Suprapubic skin (tissue), 4 donors: ENCODE measurements at places on chromosomes 2 and 18.

DNA sequence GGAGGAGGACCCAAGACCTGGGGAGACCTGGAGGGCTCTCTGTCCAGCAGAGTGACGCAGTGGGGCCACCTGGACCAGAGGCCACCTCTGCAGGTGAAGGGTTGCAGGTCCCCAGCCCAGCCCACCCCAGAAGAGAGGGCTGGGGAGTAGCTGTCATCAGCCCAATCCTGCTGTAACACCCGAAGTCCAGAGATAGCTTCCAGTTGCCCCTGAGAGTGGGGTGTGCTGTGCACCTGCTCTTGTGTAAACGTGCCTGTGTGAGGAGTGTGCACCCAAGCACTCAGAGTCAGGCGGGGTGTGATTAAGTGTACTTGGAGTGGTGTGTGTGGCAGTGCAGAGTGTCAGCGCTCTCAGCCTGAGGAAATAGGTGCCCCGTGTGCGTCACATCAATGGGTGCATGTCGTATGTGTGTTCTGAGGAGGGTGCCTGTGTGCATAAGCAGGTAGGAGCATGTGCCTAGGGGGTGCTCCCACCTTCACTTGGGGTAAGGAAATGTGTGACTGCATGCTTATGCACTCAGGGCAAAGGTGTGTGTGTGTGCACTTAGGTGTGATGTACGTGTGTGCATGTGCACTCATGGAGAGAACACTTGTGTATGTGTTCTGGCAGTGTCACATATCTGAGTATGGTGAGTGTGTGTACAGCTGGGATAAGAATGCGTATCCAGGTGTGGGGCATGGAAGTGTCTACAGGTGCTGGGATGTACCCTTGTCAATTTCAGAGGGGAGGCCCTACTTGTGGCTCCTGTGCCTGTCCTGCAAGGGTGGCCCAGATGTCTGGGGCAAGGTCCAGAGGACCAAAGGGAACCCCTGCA, 672 bp downstream of the ATP6V1B1 start:
- peak; percentile 11 for DNase-seq

DNA sequence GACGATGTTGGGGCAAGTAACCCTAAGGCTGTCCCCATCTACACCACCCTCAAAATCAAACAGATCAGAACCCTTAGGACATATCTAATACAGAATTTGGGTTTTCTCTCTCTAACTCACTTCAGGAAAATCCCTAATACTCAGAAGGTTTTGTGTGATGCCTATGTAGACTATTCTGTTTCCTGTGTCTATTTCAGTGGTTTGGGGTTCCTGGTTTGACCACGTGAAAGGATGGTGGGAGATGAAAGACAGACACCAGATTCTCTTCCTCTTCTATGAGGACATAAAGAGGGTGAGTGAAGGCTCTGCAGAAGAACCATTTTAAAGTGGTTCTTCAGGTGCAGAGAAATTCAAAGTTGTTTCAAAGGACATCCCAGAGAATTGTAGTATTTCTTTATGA, 16.3 kb downstream of the SULT1C2 start:
- no peak for DNase-seq

GRCh38 chr18:74672371-74672770, 74.7 kb downstream of the ZNF407 start:
- no peak for DNase-seq

- DNase-seq = peak; percentile 53
Observed at GRCh38 chr2:11079136-11079824, 76.0 kb upstream of the SLC66A3 start.

DNA sequence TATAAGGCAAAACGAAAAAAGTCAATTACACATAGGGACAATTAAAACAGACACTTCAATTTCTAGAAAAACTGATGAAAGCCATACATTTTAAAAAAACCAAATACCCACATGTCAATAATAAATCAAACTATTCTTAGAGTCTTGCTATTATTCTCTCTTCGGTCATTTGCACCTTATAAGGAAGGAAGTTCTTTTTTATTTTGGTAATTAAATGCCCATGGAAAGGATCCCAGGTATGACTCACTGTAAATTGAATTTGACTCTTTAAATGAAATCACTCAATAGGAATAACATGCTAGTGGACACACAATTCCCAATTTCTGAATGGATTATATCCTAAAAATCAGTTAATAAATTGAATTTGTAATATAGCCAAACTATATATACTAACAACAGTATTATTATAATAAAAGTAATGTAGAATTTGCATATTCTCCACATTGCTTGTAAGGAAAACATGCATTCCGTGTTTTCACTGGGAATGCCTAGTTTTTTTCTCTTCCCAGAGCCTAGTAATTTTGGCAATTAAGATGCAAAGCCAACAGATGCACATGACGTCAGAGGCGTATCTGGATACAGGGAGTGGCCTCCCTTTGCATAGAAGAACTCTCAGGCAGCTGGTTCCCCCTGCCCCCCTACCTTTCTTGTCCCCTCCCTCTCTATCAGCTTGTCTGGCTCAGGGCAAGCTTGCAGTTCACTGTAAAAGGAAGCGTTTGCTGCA, 153.5 kb upstream of the PGAP1 start:
- DNase-seq = no peak

DNA sequence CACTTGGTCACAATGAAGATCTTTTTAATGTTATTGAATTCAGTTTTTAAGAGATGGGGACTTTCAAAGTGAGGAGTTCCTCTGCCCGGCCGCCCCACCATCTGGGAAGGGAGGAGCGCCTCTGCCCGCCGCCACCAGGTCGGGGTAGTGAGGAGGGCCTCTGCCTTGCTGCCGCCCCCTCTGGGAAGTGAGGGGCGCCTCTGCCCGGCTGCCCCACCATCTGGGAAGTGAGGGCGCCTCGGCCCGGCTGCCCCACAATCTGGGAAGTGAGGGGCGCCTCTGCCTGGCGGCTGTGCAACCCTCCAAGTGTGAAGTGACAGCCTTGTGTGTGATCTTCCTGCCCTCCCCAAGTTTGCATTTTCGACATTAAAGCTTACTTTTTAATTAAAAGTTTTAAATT, 899.3 kb downstream of the TRIB2 start:
- DNase-seq = no peak

- DNase-seq = no peak
Observed at GRCh38 chr2:165952085-165952484, 1.5 kb downstream of the TTC21B start.

GRCh38 chr2:241295326-241296095, 20.0 kb downstream of the HDLBP start:
- DNase-seq = no peak

GRCh38 chr2:199458009-199458805, 468 bp upstream of the SATB2 start:
- DNase-seq = peak; percentile 69

DNA sequence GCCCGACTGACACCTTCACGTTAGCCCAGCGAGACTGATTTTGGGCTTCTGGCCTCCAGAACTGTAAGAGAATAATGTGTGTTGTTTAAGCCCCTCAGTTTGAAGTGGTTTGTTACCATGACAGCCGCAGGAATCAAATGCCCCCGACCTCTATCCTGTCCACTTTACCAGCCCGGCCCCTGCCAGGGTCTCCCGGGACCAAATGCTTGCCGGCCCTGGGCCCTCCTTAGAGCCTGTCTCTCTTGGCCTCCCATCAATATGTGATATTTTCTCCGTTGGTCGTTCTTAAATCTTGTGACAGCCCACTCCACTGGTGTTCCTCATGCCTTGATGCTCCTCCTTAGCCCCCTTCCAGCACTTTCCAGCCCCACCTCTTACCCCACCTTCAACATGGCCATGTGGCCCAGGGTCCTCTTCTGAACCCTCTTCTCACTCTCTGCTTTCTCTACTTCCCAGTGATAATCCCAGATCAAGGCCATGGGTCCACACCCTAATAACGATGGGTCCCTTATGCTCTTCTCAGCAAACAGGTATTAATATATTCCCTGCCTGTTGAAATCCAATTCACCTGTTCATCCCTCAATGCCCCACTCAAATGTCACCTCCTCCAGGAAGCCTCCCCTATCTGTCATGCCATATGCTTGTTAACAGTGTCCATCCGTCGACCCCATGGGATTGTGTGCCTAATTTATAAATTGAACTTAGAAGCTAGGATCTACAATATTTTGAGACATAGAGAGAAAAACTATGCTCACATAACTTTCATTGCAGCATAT, 192.8 kb downstream of the ZFP36L2 start:
- DNase-seq = peak; percentile 59

DNA sequence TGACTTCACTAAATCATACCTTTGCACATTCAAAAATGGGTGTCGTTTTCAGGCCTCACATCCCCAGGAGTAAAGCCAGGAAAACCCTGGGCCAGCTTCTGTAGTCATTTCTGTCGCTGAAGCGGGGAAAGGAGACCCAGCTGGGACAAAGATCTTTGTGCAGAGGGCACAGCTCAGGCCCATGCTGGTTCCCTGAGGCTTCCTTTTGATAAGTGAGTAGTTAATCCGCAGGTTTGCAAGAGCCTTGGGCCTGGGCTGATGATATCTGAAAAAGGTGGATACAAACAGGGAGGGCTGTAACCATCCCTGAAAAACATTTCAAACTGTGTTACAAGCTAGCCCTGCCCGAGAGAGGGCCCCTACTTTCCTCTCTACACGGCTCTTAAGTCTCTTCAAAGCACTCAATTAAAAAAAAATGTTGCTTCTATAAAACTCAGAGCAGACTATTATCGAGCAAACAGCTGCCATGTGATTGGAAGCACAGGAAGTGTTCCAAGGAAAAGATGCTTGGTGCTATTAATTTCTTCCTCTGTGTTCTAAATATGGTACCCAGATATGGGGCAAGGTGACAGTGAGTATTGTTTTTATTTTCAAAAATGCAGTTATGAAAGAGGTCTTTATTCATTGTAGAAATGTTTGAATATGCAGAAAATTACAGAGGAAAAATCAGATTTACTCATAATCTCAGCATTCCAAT, 117.2 kb downstream of the LNPK start:
- no peak for DNase-seq

GRCh38 chr2:148021059-148021861, at the start of gene MBD5:
MBD5 (plus strand) TSS chr2:148021091.
- peak; percentile 70 for DNase-seq

DNA sequence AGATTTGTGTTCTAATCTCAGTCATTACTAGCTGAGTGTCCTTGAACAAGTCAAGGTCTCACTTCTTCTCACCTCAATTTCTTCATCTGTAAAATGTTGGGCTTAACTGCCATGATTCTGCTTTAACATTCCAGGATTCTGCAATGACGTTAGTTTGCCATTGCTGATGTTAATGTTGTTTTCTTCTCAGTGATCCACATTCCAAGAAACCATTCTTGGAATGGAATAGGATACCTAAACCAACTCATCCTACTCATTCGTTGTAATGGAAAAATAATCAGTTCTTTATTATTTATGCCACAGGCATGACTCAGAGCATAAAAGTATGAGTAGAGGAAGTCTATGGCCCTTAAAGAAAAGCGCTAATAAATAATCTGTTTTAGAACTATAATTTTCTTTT, 140.2 kb upstream of the ETAA1 start:
- no peak for DNase-seq

- no peak for DNase-seq
Observed at GRCh38 chr2:231002641-231003040, 6.7 kb downstream of the SPATA3 start.

DNA sequence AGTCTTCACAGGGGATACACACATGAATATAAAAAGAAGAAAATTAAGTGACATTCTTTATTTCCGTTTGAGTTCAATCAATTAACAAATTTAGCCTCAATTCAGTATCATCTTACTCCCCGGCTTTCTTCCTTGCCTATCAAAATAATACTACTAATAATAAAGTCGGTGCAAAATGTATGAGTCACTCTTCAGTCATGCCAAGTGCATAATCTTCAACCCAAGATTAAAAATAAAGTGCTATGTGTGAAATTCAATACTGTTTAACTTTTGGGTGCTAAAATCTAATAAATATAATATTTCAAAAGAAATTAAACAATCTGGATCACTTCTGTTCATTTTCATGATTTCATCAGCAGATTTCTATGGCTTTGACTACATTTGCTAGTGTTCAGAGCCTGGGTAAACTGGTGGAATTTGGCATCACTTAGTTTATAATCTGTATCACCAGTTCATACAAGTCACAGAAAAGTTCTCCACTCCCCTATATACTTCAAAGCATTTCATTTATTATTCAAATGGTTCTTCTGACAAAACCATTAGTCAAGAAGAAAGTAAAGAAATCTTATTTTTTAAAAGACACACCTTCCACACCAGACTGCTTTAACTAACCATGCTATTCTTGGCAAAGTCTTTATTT, 183.6 kb downstream of the THADA start:
- no peak for DNase-seq

DNA sequence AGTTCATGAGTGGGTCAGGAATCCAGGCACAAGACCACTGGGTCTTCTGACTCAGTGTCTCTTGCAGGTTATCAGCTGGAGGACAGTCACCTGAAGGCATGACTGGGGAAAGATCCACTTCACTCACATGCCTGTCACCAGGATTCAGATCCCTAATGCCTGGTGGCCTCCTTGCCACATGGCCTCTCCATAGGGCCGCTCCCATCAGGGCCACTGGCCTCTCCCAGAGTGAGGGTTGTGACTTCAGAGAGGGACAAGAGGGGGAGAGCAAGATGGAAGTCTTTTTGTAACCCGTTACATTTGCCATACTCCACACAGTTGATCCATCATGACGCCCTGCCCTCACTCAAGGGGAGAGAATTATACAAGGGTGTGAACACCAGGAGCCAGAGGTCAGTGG, 13.0 kb upstream of the OTOS start:
- DNase-seq = no peak

- no peak for DNase-seq
Observed at GRCh38 chr2:142218471-142218870, 87.7 kb upstream of the LRP1B start.

DNA sequence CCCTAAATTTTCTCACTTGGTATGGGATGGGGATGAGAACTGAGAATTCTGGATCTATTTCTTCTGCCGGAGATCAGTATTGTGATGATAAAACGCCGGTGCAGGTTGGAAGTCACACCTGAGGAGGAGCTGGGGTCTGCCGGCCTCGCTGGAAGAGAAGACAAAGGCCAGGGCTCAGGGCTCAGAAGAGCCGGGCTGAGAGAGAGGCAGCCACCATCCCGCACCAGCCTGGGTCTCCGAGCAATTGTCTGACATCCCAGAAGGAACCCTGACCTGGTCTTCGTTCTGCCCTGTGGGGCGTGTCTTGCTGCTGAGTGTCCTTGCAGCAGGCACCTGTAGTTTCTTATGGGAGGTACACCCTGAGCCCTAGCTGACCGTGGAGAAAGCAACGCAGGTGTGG, 31.4 kb upstream of the SALL3 start:
- DNase-seq = no peak

- DNase-seq = no peak
Observed at GRCh38 chr2:169561364-169561763, 12.3 kb downstream of the FASTKD1 start.

DNA sequence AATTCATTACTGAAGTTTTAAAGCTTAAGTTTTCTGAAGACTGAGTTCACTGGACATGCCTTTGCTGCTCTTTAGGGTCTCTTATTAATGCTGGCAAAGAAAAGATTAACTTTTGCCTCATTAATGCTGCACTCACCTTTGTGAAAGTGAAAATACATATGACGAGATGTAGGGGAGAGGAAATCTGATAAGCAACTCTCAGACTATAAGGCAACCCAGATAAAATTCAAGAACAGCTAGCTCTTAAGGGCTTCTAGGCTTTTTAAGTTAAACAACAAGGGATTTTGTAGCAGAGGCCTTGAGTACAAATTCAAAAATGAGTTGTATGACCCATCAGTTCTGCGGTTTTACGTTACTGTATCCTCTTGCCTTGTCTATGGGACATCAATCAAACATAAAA, 143.7 kb downstream of the USP34 start:
- no peak for DNase-seq
